ENCODE measurements at places on chromosomes 5 and 9. TPM values are rescaled to one million over a fixed set of nuclear protein-coding genes. Genes with fewer than 3 reads are reported as not detected.

GRCh38 chr5:135433681-135434426 is 13.3 kb downstream of the DCANP1 start:
- no peak for DNase-seq

DNA sequence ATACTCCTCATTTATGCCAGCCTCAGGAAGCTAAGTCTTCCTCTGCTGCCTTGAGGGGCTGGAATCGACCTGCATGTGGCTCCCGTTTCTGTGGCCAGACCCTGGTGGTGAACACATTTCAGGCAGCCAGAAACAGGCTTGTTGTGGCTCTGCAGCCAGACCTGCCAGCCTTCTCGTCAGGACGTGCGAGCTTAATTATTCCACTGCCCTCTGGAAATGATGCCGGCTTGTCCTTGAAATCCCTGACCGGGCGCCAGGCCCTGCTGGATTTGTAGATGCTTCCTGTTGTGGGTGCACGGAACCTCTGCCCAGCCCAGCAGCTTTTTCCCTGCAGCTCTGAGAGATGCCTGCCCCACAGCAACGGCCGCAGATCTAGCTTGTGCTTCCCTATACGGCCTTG is 41.6 kb downstream of the PDZD2 start:
- DNase-seq, result no peak

DNA sequence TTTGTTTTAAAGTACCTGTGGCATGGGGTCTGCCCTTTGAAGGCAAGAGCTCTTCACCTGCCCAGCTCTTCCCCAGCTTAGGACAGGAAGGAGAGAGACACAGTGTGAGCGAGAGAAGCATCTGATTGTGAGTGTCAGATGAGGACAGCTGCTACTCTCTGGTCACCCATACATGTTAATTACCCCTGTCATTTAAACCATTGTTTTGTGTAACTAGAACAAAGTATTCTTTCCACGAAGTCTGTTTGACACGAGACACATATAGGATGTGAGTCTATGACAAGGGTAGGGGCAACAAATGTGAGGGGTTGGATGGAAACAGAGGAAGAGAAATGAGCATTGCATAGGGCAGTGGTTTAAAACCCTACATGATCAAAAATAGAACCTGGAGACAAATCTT is 3.0 kb upstream of the CD274 start:
- no peak for DNase-seq

DNA sequence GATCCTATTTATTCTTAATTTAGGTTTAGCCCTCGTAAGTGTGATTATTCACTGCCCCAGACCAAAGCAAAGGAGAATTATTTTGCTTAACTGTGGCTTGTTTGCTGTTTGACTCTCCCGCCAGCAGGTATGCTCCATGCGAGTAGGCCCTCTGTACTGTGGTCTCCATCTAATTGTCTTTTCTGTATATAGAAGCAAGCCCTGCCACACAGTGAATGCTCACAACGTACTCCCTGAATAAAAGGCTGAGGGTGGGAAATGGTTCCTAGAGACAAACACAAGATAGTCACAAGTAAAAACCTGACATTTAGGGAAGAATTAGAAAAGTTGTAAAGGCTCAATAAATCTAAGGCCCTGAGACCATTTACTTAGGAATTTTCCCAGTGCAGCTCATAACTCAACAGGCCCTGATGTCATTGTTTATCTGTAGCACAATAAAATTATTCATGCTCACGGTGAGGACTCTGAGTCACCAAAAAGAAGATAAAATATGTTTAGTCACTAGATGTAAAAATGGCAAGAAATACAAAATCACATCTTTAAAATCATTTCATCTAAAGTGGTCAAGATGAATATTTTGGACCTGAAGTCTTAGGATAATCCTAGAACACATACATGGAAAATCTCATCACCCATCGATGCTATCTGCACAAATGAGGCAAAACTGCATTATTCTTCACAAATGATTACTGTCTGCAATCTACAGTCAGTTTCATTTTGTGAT is 473.2 kb downstream of the ENC1 start:
- DNase-seq, result peak; percentile 84

NR6A1 gene
- 0.13 TPM for polyA plus RNA-seq

Data from endothelial cell of umbilical vein (primary cell).